GM10248 (cell line): ENCODE measurements at places on chromosomes 4 and X.

DNA sequence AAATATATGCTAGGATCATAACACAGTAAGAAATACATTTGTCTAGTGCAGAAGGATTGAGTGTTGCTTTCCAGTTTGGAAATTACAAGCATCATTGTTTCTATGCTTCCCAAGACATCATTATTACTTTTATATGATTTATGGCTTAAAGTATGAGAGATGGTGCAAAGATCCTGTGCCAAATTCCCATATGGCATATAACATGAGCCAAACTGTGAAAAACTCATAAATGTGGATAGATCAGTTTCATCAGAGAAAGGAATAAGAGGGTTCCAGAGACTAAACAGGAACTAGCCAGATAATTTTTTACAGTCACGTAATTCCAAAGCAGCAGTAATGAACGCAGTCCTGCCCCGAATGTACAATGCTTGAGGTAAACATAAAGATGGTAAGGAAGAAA lies 126.3 kb downstream of the PRDM5 start:
- no peak for DNase-seq

DNA sequence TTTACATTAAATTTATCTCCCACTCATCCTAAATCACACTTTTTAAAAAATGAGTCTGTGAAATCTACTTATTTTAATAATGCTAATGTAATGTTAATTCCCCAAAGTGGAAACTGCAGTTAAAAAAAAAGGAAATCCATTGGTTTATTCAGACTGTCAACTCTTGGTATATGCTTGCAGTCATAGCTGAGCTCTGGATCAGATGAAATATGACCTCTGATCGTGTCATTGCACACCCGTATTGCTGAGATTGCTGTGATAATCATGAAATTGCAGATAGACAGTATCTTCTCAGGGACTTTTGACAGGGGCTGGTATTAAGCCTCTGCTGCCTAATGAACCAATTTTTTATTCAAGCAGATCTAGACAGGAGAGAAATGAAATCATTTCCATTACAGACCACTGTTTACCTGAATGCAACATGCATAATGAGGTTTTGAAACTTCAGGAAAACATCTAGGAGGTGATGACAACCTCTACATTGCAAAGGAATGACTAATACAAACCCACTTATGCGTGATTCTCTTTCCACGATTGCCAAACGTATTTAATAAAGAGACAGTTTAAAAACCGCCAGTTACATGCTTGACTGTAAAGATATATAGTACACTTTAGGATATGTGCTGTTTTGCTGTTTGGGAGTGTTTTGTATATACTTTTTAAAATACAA lies 138.3 kb upstream of the PUDP start:
- no peak for DNase-seq

DNA sequence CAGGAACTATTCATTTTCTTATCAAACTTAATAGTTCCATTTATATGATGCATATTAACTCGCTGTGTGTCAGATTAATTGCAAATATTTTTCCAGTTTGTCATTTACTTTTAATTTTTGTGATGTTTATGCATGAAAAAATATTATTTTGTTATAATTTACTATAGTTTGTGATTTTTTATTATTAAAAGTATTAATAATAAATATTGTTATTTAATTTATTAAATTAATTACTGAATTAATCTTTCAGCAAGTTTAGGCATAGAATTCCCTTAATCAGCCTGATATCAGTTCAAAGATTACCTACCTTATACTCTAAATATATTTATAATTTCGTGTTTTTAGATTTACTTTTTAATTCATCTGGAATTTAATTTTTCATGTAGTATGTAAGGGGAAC lies 15.5 kb upstream of the ATOH1 start:
- no peak for DNase-seq

DNA sequence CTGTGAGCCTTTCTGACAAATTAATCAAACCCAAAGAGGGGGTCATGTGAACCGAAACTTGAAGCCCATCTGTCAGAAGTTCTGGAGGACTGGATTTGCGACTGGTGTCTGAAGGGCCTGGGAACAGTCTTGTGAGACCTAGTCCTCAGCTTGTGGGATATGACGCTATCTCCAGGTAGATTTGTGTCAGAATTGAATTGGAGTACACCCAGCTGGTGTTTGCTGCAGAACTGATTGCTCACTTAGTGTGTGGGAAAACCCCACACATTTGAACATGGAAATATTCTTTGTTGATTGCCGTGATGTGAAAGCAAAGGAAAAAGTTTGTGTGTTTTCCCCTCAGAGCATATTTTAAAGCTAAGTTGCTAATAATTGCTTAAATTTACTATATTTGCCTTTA lies 30.3 kb upstream of the TMSB15B start:
- DNase-seq, result no peak

DNA sequence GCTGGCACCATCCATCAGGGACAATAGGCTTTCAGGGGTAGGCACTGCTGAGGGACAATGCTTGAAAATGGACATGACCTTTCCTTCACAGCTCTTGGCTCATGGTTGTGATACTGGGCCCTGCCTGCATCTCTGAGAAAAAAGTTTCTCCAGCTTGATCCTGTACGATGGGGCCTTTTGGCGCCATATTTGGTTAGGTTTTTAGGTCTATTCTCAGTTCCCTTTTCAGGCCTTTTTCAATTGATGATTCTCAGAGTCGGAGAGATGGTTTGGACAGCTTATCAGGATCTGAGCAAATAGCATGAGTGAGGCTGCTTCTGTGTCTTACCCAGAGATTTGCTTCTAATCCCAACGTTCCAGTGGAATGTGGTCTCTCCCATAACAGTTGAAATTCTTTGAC lies 141.6 kb downstream of the ZNF518B start:
- no peak for DNase-seq

DNA sequence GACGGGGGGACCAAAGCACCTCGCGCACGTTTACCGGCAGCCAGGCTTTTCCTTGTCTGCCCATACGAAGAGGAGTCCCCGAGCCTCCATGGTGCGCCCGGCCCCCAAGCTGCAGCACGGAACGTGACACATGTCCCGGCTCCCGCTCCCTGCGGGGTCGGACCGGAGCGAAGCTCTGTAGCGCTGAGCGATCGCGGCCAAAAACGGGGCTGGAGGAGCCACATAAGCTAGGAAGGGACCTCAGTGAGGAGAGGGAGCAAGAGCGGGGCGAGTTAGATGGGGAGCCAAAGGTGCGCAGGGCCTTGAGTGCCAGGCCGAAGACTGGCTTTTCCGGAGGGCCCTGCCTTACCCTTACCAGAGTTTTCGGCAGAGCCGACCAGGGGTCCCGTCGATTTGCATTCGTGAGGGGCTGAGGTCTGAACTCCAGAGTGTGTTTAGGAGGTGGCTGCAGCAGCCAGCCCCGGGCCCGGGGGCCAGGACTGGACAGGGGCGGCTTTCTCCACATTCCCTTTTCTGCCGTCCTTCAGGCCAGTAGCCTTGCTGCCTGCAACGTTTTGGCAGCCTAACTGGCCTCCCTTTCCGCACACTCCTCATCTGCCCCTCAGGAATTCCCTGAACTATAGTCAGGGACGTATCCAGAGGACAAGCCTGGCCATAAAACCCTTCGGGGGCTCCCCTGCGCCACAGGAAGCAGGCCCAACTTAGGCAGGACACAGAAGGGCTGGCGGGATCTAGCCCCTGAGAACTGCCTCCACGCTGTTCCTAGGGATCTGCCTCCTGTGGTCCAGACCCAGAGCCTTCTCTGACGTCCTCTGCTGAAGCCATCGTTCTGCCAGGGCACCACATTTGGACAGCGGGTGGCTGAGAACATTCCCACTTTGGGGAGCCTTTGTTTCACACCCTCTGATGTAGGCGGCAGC lies 689 bp downstream of the SSR4 start:
- DNase-seq, result no peak

- DNase-seq, result no peak
These were observed 283.1 kb downstream of the IDS start for GRCh38 chrX:149222040-149222439.

DNA sequence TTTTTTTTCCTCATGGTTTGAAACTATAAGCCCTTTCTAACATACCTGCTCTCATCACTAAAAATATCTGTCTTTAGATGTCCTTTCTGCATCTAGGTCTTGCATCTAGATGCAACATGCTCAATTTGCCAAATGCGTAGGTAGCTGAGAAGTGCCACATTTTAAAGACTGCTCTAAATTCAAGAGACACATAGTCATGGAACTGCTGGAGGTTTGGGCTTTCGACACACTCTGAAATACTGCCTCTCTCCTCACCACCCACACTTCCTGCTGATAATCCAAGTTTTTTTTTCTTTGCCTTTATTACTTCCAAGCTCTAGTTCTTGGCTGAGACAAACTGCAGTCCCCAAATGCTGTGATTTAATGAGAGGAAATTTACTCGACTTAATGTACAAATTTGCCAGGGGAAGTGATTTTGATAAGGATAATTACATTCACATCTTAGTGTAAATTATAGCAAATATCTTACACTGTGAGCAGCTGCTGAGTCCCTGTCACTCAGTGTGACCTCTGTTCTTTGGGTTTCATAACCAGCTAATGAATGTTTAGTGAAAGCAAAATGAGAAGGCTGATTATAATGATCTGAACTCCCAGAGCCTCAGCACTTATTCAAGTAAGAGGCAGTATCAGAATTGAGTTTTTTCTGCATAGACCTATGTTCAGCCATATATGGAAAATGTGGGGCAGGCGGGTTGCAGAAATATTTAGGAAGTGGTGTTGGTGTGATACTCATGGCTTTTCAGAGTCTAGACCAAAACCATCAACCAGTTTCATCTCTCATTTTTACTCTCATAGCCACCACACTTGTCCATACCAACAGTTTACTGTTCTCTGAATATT lies 31.3 kb downstream of the DRD5 start:
- DNase-seq, result no peak

DNA sequence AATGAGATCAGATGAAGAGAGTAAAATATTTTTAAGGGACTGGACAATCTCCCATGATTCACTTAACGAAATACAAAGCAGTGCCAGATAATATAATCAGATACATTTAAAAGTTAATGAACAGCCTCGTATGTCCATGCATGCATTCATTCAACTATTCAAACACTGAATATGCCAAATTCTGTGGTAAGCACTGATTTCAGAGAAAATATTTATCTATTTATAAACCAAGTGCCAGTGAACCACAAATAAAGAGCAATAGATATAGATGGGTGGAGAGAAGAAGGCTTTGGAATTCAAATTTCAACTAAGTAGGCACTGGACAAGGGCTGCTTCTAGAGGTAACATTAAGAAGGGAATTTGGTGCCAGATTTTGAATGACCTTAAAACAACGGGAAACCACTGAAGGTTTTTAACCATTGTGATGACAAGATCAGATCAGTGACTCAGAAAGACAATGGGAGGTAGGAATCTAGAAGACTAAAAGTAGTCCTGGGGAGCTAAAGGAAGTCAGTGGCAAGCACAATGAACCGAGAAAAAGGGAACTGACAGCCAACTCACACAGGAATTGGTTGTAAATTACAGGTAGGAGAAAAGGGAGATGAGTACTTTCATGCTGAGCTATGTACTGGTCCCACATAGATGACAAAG lies 14.2 kb downstream of the ELOVL6 start:
- no peak for DNase-seq

DNA sequence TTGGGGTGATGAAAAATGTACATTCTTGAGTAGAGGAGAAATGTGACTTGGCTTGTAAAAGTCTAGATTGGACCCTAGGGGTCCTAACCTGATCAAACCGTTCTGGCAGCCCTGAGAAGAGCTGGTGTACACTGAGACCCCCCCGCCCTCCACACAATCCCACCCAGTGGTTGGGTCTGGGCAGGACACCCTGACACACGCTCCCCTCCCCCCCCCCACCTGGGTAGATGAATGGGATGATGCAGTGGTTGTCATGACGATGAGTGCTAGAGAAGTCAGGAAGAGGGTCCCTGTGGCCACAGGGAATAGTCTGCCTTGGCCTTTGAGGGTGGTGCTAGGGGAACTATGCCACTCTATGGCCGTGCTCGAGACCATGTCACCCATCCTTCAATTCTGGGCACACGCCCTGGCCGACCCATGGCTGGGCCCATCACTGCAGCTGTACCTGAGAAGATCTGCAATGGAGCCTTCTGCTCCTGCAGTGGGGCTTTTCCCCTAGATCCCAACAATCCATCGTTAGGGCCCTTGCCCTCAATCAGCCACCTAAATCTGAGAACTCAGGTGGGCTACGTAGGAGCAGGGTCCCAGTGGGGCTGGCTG lies 4.4 kb downstream of the CDK16 start:
- DNase-seq, result no peak

GRCh38 chr4:25190407-25190806 lies 30.2 kb upstream of the SEPSECS start:
- no peak for DNase-seq

- no peak for DNase-seq
These were observed 6.3 kb upstream of the USP53 start for GRCh38 chr4:119206178-119206577.

DNA sequence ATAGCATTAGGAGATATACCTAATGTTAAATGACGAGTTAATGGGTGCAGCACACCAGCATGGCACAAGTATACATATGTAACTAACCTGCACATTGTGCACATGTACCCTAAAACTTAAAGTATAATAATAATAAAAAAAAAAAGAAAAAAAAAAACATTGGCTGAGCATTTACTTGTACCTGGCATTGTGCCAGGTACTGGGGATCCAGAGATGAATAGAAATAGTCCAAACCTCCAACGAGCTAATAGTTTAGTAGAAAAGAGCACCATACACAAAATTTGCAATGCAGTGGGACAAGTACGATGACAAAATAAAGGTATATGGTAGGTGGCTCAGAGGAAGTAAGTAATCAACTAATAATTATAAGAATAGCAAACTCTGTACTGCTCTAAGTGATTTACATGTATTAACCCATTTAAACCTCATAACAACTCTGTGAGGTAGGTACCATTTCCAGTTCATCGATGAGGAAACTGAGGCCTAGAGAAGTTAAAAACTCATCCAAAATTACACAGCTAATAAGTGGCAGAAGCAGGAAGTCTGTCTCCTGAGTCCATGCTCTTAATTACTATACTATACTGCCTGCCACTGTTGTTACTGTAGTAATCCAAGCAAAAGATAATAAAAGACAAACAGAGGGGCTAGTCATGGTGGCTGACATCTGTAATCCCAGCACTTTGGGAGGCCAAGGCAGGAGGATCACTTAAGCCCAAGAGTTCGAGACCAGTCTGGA lies 319.3 kb downstream of the OPHN1 start:
- no peak for DNase-seq

DNA sequence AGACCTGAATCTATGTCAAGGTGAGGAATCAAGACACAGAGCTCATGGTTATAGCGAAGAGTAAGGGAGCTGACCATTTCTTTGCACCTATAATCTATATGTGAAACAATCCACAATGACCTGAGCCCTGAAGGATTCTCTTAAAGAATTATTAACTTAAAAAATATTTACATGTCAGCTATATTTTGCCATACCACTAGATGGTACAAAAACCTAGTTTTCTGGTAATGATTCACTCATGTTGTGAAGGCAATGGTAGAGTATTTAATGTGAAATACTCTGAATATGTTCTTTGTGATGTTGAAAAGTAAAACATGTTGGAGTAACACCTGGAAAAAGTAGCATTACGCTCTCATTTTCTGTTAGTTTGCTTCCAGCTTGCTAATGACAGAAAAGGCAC lies 40.0 kb downstream of the VGLL1 start:
- DNase-seq, result no peak

GRCh38 chr4:79621061-79621460 lies 213.0 kb upstream of the GK2 start:
- no peak for DNase-seq

GRCh38 chr4:17664755-17665154 lies 50.3 kb downstream of the MED28 start:
- DNase-seq, result peak; percentile 20
